ENCODE measurements at places on chromosomes 2 and 18.

GRCh38 chr2:186569897-186570296 is 20.0 kb upstream of the ITGAV start:
- DNase-seq: no peak

- no peak for DNase-seq
Observed at GRCh38 chr2:100146657-100146960, 4.2 kb upstream of the AFF3 start.

GRCh38 chr2:203451011-203451410 is 84.1 kb downstream of the RAPH1 start:
- no peak for DNase-seq

- no peak for DNase-seq
Observed at GRCh38 chr18:33781429-33781828, 203.4 kb downstream of the ASXL3 start.

DNA sequence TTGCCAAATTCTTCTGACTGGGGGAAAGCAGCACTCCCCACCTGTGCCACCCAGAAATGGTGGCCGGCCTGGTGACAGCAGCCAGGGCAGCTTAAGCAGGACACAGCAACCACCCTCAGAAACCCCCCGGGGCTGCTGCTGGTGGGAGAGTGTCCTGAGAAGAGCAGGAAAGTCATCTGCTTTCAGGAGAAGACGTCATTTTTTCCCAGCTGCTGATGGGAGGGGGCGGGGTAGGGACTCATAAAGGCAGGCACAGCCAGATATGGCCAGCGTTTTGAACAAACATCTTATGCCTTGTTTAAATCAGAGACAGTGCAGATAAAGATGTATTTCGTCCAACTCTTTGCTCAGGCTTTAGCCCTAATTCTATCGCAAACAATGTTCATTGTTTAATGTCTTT is 139.5 kb downstream of the LRRC30 start:
- DNase-seq: no peak

DNA sequence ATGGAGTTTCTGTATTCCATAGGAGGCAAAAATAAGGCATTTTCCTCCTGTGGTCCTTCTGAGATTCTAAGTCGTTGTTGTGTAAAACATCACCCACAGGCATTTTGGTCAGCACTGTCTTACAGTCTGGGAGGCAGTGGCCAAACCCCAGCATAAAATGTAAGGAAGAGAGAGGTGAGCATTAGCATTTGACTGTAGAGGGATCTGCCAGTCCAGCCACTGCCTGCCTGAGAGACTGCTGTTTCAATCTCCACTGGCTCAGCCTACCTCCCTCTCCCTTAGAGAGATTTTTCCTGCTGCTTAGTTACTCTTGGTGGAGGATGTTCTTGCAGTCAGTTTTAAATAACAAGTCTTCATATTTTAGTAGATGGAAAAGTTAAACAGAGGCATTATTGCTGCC is 77.0 kb downstream of the ARHGEF33 start:
- no peak for DNase-seq

- DNase-seq: no peak
Observed at GRCh38 chr2:108806371-108807113, 20.0 kb downstream of the CCDC138 start.

GRCh38 chr2:69525261-69525660 is 88.0 kb upstream of the NFU1 start:
- DNase-seq: no peak

DNA sequence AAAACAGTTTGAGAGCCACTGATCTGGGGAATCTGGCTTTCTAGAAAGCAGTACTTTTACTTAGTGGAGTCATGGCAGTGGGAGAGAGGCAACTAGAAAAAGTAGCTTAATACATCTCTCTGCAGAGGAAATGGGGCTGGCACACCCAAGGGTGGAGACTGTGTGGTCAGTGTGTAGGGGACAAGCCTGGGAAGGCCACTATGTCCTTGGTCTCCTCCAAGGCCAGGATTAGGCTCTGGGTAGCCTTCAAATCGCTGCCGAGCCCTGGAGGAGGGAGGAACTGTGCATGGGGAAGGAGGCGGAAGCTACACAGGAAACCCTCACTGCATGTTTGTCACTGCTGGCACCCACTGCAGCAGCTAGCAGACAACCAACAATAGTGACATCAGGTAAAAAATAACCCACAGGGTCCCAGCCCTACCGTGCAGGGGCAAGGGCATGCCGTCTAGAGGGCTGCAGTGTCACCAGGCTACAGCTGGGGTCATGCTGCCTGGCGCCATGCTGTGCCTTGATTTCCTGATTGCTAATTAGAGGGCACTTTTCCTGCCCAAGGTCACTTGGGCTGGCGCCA is 34.8 kb downstream of the LBH start:
- DNase-seq: peak; percentile 36

GRCh38 chr2:106147159-106147558 is 46.9 kb downstream of the UXS1 start:
- DNase-seq: no peak

GRCh38 chr2:47388888-47389287 is 14.1 kb upstream of the MSH2 start:
- DNase-seq: no peak

DNA sequence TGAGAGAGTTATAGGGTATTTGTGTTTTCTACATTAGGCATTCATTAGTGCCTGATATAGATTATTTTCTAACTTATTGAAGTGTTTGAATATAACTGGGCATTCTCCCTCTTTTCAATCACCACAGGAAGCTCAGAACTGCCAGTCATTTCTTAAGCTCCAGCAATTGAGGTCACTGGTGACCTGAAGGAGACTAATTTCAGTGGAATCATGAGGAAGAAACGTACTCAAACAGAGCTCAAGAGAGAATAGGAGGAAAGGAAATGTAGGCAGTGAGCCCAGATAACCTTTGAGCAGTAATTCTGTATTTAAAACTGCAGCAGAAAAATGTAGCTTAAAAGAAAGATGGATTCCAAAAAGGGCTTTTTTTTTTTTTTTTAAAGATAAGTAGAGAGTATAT is 1035.5 kb downstream of the SOCS6 start:
- DNase-seq: no peak

DNA sequence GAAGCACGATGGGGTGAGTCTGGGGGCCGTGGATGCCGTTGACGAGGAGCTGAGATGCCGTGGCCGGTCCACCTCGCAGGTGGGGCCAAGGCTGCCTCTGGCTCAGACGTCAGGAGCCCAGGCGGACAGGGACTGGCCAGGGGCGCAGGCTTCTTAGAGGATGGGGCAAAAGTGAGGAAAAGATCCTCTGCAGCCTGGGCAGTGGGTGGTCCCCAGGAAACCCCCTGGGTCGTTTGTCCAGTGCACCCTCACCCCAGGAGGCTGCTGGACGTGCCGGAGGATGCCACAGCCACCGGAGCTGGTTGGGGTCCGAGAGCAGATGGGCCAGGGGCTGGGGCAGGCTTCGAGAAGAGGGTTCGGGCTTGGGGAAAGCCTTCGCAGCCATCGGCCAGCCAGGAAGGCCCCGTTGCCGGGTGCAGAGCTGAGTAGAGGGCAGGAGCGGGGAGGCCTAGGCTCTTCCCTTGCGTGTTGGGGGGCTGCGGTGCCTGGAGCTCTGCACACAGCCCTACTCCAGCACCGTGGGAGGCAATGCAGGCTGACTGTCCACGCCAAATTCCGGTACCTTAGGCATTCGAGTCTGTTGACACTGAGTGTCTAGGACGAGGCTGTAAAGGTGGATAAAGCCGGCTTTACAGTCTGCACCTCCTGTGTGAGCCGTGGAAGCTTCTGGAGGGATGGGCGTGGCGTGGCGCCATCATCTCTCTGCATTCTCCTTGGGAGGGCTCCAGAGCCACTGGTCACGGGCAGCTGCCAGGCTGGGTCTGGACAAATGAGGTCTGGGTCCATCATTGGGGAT is 18.8 kb downstream of the GPC1 start:
- DNase-seq: no peak

- DNase-seq: no peak
Observed at GRCh38 chr18:73647391-73647790, 500.2 kb downstream of the FBXO15 start.

DNA sequence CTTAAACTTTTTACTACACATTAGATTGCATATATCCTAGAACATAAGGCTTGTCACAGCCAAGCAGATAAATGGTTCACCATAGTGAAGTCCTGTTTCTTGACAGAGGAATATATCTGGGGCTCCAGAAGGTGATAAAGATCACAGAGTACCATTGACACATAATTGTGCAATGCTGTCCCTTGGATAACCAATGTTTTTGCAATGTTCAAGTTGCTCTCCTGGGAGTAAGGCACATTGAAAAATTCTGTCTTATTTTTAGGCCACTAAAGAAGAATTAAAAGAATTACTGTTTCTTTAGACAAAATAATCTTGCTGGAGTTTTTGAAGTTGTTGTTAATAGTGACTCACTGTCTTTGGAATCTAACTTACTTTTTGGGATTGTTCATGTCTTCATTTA is 1132.8 kb downstream of the LRP1B start:
- DNase-seq: no peak

GRCh38 chr2:159961037-159961436 is 101.4 kb downstream of the PLA2R1 start:
- no peak for DNase-seq

DNA sequence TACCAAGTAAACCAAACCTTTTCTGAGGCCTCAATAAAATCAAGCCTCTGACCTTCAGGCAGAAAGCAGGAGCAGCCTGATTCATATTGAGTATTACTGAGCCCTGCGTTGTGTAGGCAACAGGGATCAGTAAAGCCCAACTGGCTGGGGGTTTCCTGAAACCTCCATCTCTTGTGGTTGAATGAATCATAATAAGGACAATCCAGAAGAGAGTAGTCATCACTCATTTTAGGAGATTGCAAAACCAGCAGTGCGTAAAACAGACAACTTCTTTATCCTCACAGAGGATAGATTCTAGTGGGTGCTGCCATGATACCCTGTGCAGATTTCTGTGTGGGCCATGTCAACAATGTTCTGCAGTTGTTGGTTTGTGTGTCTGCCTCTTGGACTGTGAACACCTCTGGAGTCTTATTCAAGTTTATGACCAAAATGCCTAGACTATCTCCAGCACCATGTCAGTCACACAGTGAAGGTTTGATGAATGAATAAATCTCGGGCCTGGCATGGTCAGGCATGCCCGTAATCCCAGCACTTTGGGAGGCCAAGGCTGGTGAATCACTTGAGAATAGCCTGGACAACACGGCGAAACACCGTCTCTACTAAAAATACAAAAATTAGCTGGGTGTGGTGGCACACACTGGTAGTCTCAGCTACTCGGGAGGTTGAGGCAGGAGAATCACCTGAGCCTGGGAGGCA is 51.8 kb upstream of the RAB27B start:
- DNase-seq: no peak

- DNase-seq: no peak
Observed at GRCh38 chr2:19632403-19632991, 269.3 kb downstream of the TTC32 start.

DNA sequence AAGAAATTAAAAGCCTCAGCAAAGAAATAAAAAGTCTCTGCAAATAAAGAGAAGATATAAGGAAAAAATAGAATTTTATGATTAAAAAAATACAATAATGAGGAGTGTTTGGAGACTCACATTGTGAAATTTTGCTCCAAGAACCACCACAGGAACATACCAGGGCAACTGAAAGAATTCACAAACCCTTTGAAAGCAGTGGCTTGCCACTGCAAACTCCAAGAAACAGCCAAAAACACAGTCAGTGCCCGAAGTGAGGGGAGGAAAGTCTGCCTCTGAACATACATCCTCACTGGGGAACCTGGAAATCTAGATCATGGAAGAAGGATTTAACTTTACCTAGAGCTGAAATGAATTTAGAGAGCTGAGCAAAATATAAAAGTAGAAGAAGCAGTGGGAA is 33.1 kb downstream of the EVA1A start:
- no peak for DNase-seq

DNA sequence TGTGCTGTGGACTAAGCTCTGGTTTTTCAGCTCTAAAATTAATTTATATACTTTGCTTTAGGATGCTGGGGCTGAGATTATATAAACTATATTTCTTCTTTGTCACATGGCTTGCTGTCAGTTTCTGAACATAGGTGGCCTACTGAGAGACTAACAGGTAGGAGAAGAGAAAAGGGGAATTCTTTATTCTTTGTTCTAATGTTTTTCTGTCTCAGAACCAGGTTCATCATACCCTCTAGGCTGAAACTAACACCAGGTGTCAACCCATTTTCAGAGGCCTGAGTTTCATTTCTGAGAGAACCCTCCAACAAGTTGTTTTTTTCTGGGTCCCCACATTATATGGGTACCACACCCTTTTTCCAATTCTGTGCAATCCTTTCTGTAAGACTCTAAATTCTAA is 843.6 kb downstream of the TRIB2 start:
- DNase-seq: no peak

- no peak for DNase-seq
Observed at GRCh38 chr2:88058191-88058590, 2.6 kb upstream of the KRCC1 start.

DNA sequence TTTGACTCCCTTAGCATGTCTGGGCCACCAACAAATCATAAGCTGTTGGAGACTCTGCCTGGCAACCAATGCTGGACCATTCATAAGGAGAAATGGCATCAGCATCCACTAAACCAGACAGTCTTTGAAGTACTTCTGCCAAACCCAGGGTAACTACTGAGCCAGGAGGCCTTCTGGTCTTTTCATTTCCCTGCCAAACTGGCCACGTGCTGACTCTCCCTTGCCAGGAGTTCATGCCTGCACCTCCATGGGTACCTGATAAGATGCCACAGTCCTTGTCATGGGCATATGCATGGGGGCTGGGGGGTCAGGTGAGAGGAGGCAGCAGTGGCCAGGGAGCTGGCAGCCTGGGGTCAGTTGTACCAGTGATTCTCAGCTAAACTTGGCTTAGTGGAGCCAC is 34.2 kb upstream of the DAPL1 start:
- no peak for DNase-seq

DNA sequence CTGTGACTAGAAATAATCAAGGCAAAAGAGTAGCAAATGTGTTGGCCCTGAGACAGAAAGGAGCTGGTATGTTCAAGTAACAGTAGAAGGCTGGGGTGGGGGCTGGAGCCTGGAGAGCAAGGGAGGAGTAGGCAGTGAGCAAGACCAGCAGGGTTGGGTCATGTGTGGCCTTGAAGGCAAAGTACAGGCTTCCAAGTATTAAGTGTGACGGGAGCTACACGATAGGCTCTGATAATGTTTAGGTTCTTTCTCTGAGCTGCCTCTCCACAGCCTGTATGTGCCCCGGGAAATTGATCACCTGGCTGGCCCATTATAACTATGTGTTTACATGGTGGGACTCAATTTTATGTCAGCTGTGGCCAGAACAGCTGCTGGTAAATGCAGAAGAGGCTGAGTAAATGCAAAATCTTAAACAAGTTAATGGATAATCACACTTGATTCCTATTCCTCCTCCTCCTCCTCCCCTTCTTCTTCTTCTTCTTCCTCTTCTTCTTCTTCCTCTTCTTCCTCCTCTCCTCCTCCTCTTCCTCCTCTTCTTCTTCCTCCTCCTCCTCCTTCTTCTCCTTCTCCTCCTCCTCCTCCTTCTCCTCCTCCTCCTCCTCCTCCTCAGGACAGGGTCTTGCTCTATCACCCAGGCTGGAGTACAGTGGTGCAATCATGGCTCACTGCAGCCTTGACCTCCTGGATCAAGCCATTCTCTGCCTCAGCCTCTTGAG is 9.3 kb downstream of the IL1F10 start:
- no peak for DNase-seq

DNA sequence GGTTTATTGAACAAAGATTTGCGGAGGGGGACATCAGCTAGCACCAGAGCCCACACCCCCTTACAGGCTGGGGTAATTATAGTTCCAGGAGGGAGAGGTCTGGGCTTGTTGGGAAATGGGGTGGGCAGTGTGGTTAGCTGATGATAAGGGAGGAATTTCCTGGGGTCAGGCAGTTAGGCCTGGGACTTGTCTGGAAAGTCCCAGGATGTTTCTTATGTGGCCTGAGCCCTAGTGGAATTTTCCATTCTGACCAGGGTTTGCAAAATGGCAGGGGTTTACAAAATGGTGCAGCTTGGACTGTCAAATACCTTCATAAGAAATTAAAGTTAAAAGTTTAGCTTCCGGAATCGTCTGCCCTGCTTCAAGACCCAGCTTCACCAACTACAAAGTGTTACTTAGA is 199.1 kb downstream of the FBXO15 start:
- no peak for DNase-seq
